ENCODE measurements at places on chromosomes 2 and 18.

DNA sequence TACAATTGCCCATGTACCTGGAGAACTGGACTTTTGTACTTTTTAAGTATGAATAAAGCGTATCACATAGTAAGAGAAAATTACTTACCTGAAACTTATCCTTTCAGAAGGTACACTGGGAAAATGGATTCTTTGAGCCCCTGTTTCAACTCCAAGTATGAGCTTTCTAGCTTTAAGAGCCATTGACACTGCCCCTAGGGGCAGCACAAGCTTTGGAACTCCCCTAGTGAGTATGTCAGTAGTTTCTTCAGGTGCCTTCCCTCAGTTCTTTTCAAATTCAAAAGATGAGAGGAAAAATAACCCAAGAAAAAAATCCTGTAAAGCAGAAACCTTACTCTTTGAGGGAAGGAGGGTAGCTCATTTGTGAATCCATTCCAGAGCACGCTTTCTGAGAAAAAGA lies 124.1 kb downstream of the MEMO1 start:
- no peak for DNase-seq

- DNase-seq: no peak
These were observed 144.3 kb upstream of the MAP3K20 start for GRCh38 chr2:172931256-172931894.

- DNase-seq: no peak
These were observed 6.2 kb upstream of the GKN1 start for GRCh38 chr2:68968221-68968620.

DNA sequence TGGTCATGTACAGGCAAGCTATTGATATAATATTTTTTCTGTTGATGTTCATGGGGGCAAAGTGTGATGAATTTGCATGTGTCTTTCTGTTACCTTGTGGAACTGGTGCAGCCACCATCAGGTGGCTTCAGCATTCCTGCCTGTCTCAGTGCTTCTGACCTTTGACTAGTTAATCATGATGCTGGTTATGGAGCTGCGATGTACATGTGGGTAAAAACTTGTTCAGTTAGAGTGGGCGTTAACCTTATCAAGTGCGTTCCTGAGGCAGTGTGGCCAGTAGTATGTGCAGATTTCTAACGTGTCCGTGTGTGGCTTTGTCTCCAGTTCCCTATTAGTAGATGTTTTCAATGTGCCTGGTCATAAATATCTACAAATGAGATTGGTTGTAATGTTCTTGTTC lies 127.4 kb upstream of the ZSWIM2 start:
- DNase-seq: no peak

- DNase-seq: no peak
These were observed 125.3 kb downstream of the SH3RF3 start for GRCh38 chr2:109254174-109254904.
